ENCODE measurements at places on chromosomes 13 and 19.

DNA sequence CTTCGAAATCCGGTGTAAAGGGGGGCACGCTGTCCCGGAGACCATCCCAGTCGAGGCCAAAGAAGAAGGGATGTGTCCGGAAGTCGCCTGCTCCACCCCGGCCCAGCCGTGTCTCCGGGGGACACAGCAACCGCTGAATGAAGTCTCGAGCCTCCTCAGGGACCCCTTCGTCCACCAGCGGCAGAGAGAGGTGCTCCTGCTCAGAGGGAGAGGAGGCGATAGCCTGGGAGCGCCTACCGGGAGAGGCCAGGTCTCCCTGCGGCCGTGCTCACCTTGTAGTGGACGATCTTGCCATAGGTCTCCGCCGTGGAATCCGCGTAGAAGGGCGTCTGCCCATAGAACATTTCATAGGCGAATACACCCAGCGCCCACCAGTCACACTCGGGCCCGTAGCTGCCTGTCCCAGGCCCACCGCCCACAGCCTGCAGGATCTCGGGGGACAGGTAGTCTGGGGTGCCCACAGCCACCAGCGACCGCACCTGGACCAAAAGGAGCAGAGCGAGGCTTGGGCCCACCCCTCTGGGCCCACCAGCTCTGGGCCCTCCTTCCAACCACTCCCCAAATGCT lies 4.8 kb downstream of the DMPK start:
- DNase-seq, result no peak

DNA sequence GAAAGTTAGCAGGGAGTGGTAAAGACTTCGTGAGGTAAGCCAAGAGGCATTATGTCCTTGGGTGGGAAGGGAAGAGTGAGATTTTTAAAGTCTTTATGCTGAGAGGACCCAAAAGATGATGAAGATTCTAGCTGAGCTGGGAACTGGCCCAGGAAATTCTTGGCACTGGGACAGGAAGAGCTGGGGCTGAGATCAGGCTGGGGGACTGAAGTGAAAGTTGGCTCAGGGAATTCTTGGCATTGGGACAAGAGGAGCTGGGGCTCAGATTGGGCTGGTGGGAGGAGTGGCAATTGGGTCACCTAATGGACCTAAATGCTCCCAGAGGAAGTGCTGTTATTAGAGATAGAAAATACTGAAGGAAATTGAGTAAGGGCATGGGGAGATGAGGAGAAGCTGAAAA lies 8.8 kb downstream of the SCEL start:
- no peak for DNase-seq

DNA sequence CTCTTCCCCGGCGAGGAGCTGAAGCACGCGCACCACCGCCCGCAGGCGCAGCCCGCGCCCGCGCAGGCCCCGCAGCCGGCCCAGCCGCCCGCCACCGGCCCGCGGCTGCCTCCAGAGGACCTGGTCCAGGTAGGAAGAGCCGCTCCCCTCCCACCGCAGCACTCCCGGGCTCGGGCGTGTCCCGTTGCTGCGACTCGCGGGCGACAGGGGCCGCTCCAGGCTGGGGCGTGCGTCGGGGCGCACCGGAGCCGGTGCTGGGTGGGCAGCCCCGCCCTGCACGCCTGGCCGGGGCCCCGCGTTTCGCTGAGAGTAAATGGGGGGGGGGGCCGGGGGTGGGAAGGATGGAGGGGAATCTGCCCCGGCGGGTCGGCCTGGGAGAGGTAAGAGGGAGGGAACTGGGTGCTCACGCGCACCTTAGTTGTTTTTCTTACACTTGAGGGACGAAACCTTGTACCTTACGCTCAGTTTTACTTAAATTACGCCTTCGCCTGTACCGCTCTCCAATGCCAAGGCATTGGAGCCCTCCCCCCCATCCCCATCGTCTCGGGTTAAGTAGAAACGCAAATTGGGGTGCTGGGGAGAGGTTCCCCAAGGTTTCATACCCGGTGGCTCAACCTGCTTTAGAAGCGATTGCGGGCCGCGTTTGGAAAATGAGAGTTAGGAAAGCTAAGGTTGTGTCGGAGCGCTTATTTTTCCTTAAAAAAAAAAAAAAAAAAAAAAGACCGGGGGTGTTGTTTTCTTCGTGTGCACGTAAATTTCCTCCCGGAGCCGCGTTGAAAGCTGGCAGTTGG lies 850 bp downstream of the KLF5 start:
- no peak for DNase-seq

DNA sequence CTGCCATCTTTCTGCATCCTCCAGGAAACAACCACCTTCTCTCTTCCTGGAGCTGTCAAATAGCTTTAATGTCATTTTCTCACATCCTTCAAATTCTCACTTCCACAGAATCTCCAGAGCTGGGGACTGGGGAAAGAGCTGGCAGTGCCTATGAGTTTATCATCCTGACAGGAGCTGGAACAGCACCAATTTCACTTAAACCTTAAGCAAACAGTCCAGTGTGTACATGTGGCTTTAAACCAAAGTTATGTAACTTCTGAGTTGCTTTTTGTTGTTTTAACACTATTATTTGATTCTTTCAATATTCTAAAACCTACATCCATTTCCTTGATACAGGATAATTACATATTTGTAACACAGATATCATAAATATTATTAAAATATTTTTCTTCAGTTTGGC lies 331.5 kb upstream of the ARGLU1 start:
- no peak for DNase-seq

- no peak for DNase-seq
These were observed 2655.7 kb upstream of the PCDH20 start for GRCh38 chr13:64071352-64071751.

DNA sequence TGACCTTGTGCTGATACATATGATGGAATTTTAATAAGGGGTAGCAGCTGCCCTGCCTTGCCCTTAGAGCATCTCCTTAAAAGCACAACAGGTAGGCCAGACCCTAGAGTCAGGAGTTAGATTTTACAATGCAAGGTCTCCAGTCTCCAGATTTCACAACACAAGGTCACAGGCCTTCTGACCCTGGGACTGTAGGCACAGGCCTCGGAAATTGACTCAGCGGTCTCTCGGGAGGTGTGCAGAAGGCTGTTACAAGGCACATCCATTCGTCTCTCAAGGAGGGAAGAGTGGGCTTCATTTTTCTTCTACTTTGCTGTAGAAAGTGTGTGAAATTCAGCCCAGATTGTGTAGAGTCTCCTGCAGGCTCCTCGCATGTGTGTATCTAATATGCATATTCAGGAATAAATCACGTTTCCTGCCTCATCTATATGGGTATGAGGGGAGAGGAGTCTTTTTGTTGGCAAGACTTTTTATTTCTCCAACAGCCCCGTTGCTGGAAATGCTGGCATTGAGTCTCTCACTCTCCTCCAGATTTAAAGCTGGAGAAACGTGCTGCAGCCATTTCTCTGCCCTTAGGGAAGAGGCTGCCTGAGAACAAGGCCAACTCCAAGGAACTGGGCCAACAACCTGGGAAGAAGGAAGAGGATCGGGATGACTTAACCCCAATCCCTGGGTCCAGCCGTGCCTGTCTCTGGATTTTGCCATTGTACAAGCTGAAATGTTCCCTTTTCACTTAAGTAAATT lies 24.5 kb downstream of the UQCRFS1 start:
- DNase-seq, result no peak

- no peak for DNase-seq
These were observed 4.9 kb upstream of the NWD1 start for GRCh38 chr19:16714702-16715287.

DNA sequence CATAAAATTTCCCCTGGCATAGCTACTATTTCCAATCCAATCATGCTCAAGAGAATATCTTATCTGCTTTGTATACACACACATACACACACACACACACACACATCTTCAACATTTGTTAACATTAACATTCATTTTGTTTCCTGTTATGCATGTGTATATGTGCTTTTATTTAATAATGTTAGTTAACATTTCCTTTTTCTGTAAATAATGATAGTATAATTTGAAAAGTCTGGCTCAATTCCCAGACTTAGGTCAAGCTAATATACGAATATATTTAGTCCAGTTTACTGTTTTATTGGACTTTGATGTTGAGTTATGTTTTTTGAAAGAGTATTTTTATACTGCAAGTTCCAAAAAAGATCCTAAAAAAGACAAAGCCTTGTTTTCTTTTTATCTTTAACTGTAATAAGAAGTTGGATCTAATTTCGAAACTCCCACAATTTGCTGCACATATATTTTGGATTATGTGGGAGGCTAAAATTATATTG lies 1072.4 kb downstream of the EFNB2 start:
- DNase-seq, result no peak

DNA sequence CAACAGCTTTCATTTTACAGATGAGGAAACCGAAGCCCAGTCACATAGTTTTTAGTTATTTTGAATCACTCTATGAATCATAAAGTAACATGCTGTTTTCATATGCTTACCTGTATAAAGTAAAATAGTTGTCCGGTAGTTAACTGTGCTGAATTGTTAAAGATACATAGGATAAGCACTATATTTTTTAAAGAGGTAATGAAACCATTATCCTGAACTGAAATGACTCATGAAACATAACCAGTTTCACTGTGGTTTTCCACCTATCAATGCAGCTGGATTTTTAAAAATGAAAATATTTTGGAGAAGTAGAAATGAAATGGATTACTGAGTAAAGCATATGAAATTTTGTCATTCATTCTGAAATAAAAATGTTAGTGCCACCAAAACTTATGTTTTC lies 655.0 kb downstream of the OLFM4 start:
- no peak for DNase-seq

DNA sequence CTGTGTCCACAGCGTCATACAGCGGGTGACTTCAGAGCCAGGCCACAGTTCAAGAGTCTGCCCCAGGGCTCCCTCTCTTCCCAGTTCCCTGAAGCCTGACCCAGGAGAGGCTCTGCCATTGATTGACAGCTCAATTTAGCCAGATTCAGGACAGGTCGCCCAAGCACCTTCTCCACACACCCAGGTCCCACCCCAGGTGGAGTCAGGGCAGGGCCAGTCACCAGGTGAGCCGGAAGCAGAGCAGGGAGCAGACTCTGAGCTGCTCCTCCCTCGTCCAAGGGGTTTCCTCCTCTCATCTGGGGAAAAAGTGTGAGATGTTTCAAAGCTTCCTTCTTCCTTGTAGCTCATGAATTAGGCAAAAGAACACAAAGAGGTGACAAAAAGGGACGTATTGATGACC lies 5.6 kb downstream of the CEACAM7 start:
- DNase-seq, result no peak

GRCh38 chr13:73000027-73000674 lies 58.7 kb upstream of the KLF5 start:
- no peak for DNase-seq

GRCh38 chr13:107076801-107077200 lies 508.9 kb upstream of the ARGLU1 start:
- no peak for DNase-seq

DNA sequence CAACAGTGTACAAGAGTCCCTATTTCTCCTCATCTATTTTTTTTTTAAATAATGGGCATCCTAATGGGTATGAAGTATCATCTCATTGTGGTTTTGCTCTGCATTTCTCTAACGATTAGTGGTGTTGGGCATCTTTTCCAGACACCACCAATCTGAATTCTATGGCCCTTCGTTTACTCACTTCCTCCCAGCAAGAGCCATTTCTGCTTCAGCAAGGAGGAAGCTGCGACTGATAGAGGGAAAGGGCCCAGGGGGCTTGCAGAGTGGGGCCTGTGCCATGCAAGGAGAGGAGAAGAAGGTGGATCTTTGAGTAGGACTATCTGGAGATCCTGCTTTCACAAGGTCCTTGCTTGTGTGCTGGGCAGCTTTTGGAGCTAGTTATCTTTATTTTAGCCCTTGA lies 58.0 kb downstream of the USPL1 start:
- no peak for DNase-seq

DNA sequence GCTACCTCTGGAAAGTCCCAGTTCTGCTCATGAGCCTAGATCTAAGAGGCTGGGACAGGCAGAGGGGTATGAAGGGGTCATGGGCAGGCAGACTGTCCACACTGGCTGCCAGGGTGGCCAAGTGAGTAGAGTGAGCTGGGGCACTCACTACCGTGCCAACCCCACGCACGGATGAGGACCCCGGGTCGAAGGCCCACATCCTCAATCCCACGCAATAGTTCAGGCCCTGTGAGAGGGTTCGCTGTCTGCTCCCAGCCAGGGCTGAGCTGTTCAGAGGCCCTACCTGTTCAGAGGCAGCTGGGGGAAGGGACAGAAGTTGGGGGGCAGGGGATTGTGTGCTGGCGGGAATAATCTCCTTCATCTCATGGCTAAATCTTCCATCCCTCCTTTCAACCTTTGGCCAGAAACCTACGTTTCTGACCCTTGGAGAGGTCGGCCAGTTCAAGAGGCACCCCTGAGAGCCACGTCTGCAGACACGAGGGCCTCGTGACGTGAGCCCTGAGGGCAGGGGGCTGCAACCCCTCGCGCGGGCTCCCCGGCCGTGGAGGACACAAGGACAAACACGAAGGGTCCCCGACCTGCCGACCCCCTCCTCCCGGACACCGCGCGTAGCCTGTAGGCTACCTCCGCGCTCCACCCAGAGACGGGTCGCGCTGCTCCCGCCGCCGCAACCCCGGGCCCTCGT lies 1.0 kb upstream of the RPS5 start:
- no peak for DNase-seq

GRCh38 chr13:100584896-100585295 lies 3.7 kb downstream of the GGACT start:
- DNase-seq, result no peak

DNA sequence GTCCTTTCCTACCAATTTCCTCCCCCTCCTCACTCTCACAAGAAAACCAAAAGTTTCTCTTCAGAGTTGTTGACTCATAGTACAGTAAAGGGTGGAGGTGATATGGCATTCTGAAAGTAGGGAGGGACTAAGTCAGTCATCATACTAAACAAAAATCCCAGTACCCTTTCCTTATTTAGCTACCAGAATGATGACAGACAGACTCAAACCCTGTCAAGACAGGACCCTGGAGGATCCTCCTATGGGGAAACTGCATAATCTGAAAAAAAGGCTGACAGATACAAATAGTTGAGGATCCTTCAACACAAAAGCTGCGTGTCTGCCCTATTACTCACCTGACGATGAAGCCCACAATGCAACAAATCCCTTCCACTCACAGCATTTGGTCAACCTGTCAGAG lies 55.5 kb downstream of the CYSLTR2 start:
- no peak for DNase-seq

GRCh38 chr13:83941701-83942335 lies 59.5 kb upstream of the SLITRK1 start:
- DNase-seq, result no peak

- no peak for DNase-seq
These were observed 152.8 kb upstream of the IRS2 start for GRCh38 chr13:109939180-109939579.

- no peak for DNase-seq
These were observed 32.1 kb upstream of the SLC7A9 start for GRCh38 chr19:32901504-32902161.

DNA sequence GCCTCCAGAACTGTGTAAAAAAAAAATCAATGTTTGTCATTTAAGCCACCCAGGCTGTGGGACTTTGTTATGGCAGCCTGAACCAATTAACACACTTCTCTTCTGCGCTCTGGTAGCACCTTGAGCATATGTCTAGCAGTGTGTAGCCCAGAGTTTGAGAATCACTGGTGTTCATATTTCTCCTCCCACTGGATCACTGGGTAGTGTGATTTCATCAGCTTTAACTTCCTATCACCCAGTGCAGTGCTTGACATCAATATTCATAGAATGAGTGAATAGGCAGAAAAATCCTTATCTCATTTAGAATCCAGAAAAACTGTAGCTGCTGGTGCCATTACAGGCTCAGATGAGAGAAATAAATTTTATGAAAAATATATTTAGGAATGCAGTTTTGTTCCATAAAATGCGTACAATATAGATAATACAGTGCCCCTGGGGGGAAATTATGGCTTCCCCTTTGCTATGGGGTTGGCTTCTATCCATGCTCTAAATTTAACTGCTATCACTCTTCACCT lies 30.7 kb upstream of the WASF3 start:
- DNase-seq, result no peak

GRCh38 chr13:39836038-39836437 lies 180.6 kb downstream of the COG6 start:
- no peak for DNase-seq

Data from SW 1271 (cell line).